ENCODE measurements at places on chromosomes 2 and 18.

- DNase-seq = no peak
Measured at GRCh38 chr2:120269076-120269744, 16.6 kb downstream of the RALB start.

DNA sequence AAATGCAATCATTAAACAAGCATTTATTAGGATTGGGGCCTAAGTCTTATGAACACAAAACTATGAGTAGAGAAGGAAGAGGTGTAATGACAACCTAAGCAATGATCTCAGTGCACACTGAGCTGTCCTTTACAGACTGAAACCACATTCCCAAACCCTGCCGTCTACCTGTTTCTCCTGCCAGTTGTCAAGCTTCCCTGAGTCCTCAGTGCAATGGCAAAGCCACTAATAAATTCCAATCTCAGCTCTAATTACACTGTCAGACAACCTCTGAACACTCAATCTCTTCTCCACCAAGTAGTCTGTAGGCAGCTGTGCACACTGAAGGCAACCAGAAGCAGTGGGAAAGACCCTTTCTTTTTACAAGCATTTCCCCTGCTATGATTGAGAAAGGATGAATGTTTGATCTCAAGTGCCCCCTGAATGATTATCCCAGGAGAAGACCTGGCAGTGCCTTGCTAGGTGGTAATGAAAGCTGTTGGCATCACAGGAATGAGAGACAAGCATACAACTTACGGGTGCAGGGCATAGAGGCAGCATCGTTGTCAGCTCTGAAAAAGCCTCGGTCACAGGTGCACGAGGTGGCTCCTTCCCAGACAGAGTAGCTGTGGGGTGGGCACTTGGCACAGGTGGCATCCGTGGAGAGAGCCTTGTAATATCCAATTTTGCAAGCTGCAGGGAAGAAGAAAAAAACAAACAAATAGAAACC lies 71.4 kb downstream of the EPHA4 start:
- DNase-seq = no peak

- DNase-seq = no peak
Measured at GRCh38 chr2:197591339-197592072, 75.6 kb downstream of the MOB4 start.

- DNase-seq = no peak
Measured at GRCh38 chr2:192498747-192499146, 304.0 kb upstream of the TMEFF2 start.

- DNase-seq = no peak
Measured at GRCh38 chr2:152759290-152760072, 41.1 kb downstream of the ARL6IP6 start.

DNA sequence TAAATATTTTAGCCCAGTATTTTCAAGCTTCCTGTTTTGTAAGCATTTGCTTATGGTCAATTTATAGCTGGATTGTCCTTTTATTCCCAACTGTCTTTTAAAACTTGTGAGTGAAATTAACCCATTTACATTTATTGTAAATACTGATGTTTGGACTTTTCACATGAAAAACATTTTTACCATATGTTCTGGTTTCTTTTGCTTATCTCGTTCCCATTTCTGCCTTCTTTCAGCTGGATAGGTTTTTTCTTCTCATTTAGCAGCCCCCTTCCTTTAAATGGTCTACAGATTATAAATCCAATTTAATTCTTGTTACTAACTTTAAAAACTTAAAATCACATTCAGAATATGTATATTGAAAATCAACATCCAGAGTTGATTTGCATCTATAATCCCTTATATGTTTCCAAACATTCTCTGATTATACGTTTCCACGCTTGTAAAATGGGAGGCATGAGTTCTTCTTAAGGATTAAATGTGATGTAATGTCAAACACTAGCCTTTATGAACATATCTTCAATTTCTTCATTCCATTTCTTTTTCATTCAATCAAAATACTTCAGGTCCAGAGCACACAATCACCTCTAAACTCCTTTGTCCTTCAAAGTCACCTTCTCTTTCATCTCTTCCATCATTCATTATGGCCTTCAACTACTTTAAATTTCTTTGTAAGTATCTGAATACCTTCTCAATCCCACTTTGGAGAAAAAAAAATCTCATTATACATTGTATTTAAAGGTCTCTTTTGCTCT lies 1.1 kb upstream of the KDM3A start:
- no peak for DNase-seq

- DNase-seq = no peak
Measured at GRCh38 chr2:114537777-114538176, 95.3 kb downstream of the DPP10 start.

- DNase-seq = no peak
Measured at GRCh38 chr2:129791712-129792111, 187.8 kb upstream of the RAB6C start.

- DNase-seq = no peak
Measured at GRCh38 chr2:201886504-201886903, 80.2 kb downstream of the CDK15 start.

Data from NCI-H187 treated with DMSO at 0.1 percent for 48 hours (cell line).